ENCODE measurements at places on chromosomes 6 and 20.

- DNase-seq = no peak
Measured at GRCh38 chr20:53073636-53074415, 101.7 kb downstream of the TSHZ2 start.

- DNase-seq = no peak
Measured at GRCh38 chr6:21494505-21494904, 99.0 kb upstream of the SOX4 start.

- no peak for DNase-seq
Measured at GRCh38 chr20:11056414-11056813, 382.6 kb upstream of the JAG1 start.

DNA sequence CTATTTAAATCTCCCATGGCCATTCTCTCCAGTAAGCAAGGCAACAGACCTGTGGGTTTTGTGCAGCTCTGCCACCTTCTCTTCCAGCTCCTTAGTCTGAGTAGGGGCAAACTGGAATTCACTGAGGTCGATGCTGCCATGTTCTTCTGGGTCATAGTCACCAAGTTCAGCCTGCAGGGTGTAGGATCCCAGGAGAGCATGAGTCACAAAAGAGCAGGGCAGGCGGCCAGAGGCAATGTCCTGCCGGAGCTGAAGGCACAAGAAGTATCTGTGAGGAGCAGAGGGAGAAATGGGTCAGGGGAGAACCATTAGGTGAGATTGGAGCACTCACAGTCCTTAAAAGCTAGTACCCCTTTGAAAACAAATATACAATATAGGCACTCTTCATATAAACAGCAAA is 73.7 kb downstream of the SMLR1 start:
- DNase-seq = no peak

DNA sequence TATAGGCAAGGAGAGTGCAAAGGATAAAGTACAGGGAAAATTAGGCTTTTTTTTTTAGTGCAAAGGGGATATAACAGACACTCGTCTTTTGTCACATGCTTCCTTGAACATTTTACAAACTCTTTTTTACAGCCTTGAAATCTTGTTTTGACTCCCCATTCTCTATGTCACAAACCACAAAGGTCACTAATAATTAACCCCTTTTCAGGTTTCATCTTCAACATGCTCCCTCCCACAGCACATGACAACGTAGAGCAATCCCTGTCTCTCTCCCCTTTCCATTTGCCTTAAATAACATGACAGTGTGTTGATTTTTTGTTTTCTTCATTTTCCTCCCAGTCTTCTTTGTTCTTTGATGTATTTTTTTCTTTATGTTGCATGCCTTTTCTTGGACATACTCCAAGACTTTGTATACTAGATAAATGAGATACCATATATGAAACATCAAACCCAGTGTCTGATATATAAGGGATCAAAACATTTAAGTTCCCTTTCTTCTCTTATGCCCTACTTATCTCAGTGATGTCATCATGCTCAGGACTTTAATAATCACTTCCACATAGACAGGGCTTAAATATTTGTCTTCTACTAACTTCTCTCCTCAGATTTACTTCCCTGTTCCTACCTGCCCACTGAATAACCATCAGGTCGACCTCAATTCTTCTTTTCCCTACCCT is 378.7 kb upstream of the HSF2 start:
- no peak for DNase-seq

DNA sequence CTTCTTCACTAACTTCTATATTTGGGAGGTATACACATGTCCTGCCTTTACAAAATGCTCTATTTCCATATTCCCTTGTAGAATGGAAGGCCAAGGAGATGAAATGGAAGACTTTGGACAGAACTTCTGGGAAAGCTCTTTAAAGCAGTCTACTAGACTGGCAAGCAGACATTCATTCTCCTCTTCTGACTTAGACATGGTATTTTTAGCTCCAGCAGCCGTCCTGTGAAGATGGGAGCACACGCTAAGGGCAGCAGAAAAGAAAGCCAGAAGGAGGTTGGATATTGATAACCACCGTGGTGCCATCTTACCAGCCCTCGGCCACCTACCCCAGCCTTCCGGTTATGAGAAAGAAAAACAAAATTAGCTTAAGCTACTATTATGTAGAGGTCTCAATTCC is 70.1 kb upstream of the E2F3 start:
- no peak for DNase-seq

DNA sequence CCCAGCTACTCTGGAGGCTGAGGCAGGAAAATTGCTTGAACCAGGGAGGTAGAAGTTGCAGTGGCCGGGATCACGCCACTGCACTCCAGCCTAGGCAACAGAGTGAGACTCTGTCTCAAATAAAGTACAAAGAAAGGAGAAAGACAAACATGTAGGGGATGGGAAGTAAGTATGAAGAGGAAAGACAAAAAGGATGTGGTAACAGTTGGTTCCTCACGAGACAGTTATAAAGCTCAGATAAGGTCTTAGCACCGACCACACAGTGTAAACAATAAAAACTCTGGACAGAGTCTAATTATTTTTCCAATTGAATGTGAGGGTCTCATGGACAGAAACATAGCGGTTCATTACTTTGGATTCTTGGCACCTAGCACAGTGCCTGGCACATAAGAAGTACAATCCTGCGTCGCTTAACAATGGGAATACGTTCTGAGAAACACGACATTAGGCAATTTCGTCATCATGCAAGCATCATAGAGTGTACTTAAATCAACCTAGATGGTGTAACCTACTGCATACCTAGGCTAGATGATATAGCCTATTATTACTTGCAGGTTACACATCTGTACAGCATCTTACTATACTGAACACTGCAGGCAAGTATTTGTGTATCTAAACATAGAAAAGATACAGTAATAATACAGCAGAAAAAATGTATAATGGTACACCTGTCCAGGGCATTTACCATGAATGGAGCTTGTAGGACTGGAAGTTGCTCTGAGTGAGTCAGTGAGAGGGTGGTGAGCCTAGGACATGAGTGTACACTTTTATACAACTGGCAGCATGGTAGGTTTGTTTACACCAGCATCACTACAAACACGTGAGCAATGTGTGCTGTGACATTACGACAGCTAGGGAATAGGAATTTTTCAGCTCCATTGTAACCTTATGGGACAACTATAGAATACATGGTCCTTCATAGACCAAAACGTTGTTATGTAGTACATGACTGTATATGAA is 38.2 kb downstream of the MBOAT1 start:
- DNase-seq = no peak

GRCh38 chr6:71123051-71123450 is 165.6 kb upstream of the OGFRL1 start:
- no peak for DNase-seq

DNA sequence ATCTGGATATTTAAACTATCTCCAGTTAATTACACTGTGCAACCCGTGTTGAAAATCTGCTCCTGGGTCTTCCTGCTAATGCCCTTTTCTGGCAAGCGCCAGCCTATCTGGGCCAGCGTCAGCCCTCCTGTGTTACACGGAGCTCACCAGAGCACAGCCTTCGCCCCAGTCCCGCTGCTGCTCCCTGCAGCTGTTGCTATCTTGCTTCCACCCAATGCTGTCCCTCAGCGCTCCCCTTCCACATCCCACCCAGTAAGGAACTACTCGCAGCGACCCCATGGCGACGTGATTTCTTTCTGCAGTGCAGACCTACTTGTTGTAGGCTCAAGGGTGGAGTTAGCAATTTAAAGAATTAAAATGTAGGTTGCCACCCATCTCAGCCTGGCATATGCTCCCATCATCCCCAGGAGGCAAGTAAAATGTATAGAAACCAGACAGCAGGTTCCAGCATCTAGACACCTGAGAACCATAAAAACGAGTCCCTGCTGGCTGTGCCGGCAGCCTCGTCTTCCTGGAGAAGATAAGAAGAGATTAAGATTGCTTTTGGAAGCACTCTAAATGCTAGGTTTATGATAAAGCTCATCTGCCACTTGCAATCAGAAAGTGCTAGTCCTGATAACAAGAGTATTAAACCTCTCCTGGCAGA is 254.3 kb upstream of the FOXQ1 start:
- no peak for DNase-seq

- DNase-seq = no peak
Measured at GRCh38 chr20:23349338-23350195, 1.0 kb upstream of the NXT1 start.

Measured in stimulated activated effector memory CD8-positive, alpha-beta T cell treated with anti-CD3 and anti-CD28 coated beads, Interleukin-12 subunit alpha, Interleukin-12 subunit beta, amount 100 ng/mL, for 72 hours (primary cell).